Lower lobe of right lung (tissue), 2 donors: ENCODE measurements at places on chromosomes 5 and 9. TPM values are rescaled to one million over a fixed set of nuclear protein-coding genes. Genes with fewer than 3 reads are reported as not detected.

GRCh38 chr9:23542438-23542837, 283.6 kb downstream of the ELAVL2 start:
- no peaks in the 10 kb centered on the region for H3K27me3 ChIP-seq
- H3K36me3 ChIP-seq: no peaks in the 10 kb centered on the region
- H3K4me1 ChIP-seq: no peaks in the 10 kb centered on the region
- H3K4me3 ChIP-seq: no peak overlapping the region

DNA sequence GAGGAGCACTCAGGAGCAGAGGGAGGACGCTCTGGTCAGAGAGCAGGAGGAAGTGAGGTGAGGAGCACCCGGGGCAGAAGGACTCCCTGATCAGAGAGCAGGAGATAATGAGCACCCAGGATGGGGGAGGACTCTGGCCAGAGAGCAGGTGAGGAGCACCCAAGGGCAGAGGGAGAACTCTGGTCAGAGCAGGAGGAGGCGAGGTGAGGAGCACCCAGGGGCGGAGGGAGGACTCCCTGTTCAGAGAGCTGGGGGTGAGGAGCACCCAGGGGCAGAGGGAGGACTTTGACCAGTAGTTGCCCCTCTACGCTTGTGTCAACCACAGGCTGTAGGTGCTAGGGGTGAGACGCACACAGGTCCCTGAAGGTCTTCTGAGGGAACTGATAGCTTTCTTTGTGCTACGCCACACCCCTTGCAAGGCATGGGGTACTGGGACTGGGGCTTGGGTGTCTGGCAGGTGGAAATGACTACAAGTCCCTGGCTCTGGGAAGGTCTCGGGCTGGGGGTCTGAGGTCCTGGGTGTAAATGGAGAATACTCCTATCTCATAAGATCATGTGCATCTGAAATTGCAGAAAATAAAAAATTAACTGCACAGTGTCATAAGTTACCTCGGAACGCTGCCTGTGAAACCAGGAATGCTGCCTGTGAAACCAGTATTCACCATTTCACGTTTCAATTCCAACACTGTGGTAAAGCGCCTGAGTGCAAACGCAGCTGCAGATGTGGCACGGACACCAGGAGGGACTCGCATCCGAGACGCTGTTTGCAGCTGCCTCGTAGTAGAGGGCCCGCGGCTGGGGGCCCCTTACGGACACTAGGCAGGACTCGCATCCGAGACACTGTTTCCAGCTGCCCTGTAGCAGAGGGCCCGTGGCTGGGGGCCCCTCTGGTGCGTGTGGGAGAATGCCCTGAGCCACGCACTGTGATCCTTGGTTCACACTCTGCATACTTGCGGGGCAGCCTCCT, 27.0 kb upstream of the SLC6A3 start:
- peaks cover 4% of the 10 kb centered on the region for H3K4me1 ChIP-seq
- peaks cover 95% of the 10 kb centered on the region for H3K36me3 ChIP-seq
- DNase-seq: no peak
- no peaks in the 10 kb centered on the region for H3K27me3 ChIP-seq
- H3K27ac ChIP-seq: no peak overlapping the region

DNA sequence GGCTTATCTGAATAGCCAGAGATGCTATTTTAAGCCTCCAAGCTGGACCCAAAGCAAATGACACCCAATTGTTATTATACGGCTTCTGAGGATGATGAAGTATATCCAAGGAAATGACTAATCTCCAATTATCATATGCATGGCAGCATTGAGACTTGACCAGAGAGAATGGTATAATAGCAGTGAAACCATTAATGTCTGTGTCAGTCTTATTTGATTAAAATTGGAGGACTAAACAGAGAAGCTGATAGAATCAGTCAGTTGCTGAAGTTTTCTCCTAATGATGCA, 200.5 kb downstream of the EFNA5 start:
- H3K36me3 ChIP-seq: no peaks in the 10 kb centered on the region
- H3K27ac ChIP-seq: no peak overlapping the region
- H3K4me3 ChIP-seq: no peak overlapping the region

- DNase-seq: no peak
- no peak overlapping the region for H3K27ac ChIP-seq
- H3K4me3 ChIP-seq: no peak overlapping the region
- no peaks in the 10 kb centered on the region for H3K27me3 ChIP-seq
Observed at GRCh38 chr5:65861830-65862241, 64.5 kb upstream of the ERBIN start.

- H3K27ac ChIP-seq: no peak overlapping the region
- DNase-seq: no peak
- no peaks in the 10 kb centered on the region for H3K4me1 ChIP-seq
- H3K27me3 ChIP-seq: no peaks in the 10 kb centered on the region
- H3K4me3 ChIP-seq: no peak overlapping the region
- no peaks in the 10 kb centered on the region for H3K36me3 ChIP-seq
Observed at GRCh38 chr5:82885627-82886389, 191.4 kb downstream of the TMEM167A start.

GRCh38 chr5:92652756-92653155, 928.3 kb downstream of the NR2F1-AS1 start:
- no peaks in the 10 kb centered on the region for H3K27me3 ChIP-seq
- no peak overlapping the region for H3K27ac ChIP-seq
- H3K4me1 ChIP-seq: no peaks in the 10 kb centered on the region
- H3K4me3 ChIP-seq: no peak overlapping the region

GRCh38 chr5:27124590-27124989, 86.2 kb upstream of the CDH9 start:
- H3K27ac ChIP-seq: no peak overlapping the region
- no peaks in the 10 kb centered on the region for H3K36me3 ChIP-seq
- H3K4me3 ChIP-seq: no peak overlapping the region
- H3K27me3 ChIP-seq: no peaks in the 10 kb centered on the region
- no peak for DNase-seq
- H3K4me1 ChIP-seq: no peaks in the 10 kb centered on the region

DNA sequence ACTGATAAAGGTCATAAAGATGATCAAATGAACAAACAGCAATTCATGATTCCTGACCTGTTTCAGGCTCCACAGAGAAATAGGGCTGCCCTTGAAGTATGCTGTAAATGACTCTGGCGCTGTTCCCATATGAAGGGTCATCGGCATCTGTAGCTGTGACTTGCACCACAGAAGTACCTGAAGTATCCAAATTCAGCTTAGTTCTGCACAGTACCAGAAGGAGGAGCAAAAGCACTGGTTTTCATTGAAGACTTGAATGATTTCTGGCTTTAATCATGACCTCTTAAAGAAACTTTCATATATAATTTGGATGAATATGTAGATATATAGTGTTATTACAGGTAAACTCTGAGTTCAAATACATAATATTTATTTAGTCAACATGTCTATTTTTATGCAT, 109.1 kb downstream of the CDH10 start:
- H3K36me3 ChIP-seq: no peaks in the 10 kb centered on the region
- no peak for DNase-seq
- H3K27me3 ChIP-seq: no peaks in the 10 kb centered on the region
- no peaks in the 10 kb centered on the region for H3K4me1 ChIP-seq

The ITGA2 gene
- total RNA-seq: 7.4 TPM

- DNase-seq: no peak
- H3K4me1 ChIP-seq: peaks cover 8% of the 10 kb centered on the region
- H3K4me3 ChIP-seq: no peak overlapping the region
Observed at GRCh38 chr5:116518423-116518822, 56.2 kb downstream of the SEMA6A start.

- H3K4me3 ChIP-seq: no peak overlapping the region
- no peak for DNase-seq
- H3K4me1 ChIP-seq: peaks cover 5% of the 10 kb centered on the region
- no peak overlapping the region for H3K27ac ChIP-seq
Observed at GRCh38 chr5:123451047-123451446, 27.8 kb upstream of the CEP120 start.

The AQP7 gene
- total RNA-seq: 3.7 TPM

The PRRT1B gene
- total RNA-seq: 6.3 TPM

The CSF1R gene
- total RNA-seq: 78.2 TPM

DNA sequence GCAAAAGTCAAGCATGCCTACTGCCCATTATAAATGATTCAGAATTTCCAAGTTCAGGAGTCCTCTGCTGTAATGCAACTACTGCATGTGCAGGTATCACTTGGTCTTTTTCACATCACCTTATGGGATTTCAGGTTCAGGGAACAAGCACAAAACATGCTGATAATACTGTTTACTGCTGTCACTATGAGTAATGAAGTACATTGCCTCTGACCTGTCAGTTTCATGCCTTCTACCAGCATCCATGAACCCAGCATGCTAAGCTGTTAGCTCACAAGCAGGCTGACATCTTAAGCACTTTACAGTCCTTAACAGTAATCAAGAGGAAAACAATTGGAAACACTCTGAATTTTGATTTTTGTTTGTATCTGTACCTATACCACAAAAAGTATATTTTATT, 743.8 kb downstream of the CDH12 start:
- no peak overlapping the region for H3K4me3 ChIP-seq
- no peaks in the 10 kb centered on the region for H3K4me1 ChIP-seq
- H3K27me3 ChIP-seq: no peaks in the 10 kb centered on the region
- no peak for DNase-seq
- no peaks in the 10 kb centered on the region for H3K36me3 ChIP-seq
- H3K27ac ChIP-seq: no peak overlapping the region

GRCh38 chr9:78860801-78861475, 564.0 kb downstream of the PSAT1 start:
- H3K27me3 ChIP-seq: no peaks in the 10 kb centered on the region
- no peak for DNase-seq

DNA sequence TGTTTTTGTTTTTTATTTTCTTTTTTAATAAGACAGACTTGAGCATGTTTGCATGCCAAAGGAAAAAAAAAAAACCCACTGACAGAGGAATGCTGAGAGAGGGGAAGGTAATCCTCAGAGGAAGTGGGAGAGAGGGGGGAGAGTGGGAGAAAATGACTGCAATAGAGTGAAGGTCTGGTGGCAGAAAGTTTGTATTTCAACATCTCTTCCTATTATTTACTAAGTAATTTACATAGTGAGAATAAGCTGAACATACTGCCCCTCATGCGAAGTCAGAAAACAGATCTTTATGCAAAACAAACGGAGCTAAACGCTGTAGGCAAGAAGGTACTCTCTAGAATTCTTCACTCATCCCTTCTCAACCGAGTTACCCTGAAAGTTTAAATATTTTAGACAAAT, 45.0 kb downstream of the ELL2 start:
- DNase-seq: no peak
- no peak overlapping the region for H3K27ac ChIP-seq
- no peaks in the 10 kb centered on the region for H3K27me3 ChIP-seq
- H3K36me3 ChIP-seq: peaks cover 12% of the 10 kb centered on the region
- peaks cover 27% of the 10 kb centered on the region for H3K4me1 ChIP-seq
- no peak overlapping the region for H3K4me3 ChIP-seq

DNA sequence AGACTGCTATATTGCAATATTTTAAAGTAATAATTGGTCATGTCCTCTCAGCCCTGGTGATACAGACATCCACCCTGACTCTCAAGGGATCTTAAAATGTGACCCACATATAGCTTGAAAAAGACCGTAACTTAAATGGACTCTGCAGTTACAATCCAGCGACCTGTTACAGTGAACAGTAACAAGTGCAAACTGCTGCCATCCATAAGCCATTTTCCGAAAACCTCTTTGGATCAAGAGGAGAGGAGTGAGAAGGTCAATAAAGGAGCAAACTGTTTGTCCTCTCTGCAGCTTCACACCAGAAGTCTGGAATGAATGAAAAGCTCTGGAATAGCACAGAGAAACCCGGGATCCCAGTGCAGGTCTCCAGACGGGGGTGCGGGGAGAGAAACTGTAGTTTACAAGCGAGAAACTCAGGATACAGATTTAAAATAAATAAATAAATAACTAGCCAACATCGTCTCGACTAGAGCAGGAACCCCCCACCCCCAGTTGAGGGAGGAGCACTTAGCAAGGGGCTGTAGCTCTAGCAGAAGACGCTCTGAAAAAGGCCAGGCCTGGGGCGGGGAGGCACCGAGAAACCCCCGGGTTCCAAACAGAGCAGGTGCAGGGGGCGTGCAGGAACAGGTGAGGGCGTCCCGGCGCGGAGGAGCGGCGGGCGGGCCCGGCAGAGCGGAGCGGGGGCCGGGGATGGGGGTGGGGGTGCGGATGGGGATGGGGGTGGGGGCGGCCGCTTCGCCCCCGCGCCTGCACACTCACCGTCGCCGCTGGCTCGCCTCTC, 572 bp downstream of the ZDHHC21 start:
- DNase-seq: no peak
- peaks cover 20% of the 10 kb centered on the region for H3K36me3 ChIP-seq
- H3K27me3 ChIP-seq: no peaks in the 10 kb centered on the region

DNA sequence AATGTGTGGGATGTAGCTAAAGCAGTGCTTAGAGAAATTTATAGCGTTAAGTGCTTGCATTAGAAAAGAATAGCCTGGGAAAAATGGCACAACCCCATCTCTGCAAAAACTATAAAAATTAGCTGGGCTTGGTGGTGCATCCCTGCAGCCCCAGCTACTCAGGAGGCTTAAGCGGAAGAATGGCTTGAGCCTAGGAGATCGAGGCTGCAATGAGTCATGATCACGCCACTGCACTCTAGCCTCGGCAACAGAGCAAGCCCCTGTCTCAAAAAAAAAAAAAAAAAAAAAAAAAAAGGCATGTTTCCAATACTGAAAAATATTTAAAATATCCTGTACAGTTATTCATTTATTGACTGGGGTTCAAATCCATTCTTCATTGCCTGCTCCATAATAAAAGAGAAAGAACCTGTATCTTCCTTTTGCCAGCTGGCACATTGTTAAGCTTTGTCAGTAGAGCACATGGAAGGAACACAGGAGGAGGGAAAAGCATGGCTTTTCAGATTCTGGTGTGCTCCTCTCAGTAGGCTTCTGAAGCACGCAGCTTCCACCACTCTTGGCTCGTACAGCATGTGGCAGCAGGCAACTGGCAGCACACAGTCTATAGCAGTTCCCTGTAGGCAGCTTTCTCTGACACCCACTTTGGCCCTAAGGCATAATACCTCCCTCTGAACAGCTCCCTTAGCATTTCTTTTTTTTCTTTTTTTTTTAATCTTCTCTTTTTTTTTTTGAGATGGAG, 73.5 kb downstream of the TRIM36 start:
- DNase-seq: no peak
- no peak overlapping the region for H3K27ac ChIP-seq
- H3K36me3 ChIP-seq: no peaks in the 10 kb centered on the region
- H3K4me1 ChIP-seq: no peaks in the 10 kb centered on the region
- H3K4me3 ChIP-seq: no peak overlapping the region

DNA sequence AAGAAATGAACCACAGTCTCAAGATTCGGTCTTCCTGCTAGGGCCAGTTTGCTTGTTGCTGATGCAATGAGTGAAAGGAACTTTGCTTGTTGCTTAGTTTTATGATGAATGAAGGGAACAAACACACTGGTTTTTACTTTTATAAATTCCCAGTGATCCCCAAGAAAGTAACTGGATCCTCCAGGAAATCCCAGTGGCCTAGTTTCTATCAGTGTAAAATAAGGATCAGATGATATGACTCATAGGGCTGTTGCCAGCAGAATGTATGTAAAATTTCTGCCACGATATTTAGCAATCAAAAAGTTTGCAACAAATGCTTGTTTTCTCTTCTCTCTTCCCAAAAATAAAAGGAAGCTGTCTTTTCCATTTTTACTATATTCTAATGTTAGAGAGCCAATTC, 160.1 kb upstream of the CDKN2B start:
- no peak for DNase-seq
- no peak overlapping the region for H3K4me3 ChIP-seq
- no peaks in the 10 kb centered on the region for H3K36me3 ChIP-seq
- H3K4me1 ChIP-seq: peaks cover 8% of the 10 kb centered on the region
- no peaks in the 10 kb centered on the region for H3K27me3 ChIP-seq
